ENCODE measurements at places on chromosomes 16 and 17.

GRCh38 chr17:10649602-10650001 is 7.5 kb downstream of the MYH3 start:
- no peak for DNase-seq

DNA sequence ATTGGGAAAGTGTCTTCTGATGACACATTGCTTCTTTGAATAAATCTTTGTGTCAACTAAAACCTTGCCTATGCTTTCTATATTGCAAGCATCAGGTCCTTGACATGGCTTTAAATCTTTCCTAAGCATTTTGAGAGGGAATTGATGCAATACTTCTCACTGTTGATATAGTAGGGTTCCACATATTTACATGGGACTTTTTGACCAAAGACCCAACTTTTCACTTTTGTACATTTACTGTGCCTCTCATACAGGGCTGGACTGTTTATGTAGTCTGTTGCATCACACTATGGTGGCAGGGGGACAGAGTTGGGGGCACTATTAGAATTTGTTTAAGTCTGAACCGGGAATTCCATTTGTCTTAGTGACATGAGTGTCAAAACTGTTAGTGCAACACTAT is 308.5 kb upstream of the TBX2 start:
- no peak for DNase-seq

DNA sequence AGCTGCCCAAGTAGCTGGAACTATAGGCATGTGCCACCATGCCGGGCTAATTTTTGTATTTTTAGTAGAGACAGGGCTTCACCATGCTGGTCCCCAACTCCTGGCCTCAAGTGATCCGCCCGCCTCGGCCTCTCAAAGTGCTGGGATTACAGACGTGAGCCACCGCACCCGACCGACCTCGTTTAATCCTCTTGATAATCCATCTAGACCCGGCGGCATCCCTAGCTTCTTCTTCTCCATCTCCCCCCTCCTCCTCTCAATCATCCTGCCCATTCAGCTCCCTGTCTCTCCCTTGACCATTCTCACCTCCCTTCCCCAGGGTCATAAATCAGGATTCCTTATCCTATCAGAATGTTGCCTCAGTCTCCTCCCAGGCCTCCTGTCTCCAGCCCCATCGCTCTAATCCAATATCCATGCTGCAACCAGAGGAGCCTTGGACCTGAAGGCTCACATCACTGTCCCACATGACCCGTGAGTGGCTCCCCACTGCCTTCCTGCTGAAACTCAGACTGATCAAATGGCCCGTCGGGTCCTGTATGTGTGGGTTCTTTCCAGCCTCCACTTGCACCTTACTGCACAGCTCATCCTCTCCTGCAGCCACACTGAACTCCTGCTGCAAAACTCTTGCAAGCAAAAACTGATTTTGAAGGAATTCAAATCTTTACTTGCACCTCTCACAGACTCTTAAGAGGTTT is 74.1 kb upstream of the CDH5 start:
- DNase-seq = no peak

DNA sequence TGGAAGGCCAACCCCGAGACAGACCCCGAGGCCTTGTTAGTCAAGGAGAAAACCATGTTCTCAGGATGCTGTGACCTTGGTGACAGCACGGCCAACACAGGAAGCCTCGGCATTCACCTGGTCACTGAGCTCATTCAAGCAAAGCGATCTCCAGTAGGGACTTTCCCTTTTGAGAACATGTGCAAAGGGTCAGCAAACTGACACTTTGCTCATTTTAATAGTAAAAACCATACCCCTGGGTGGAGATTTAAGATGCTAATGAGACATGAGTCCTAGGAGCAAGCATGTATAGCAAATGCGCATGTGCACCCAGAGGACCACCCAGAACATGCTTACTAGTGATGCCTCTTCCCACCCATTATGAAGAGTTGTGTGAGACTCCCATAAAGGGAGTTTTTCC is 5.7 kb upstream of the SULT1A2 start:
- no peak for DNase-seq

DNA sequence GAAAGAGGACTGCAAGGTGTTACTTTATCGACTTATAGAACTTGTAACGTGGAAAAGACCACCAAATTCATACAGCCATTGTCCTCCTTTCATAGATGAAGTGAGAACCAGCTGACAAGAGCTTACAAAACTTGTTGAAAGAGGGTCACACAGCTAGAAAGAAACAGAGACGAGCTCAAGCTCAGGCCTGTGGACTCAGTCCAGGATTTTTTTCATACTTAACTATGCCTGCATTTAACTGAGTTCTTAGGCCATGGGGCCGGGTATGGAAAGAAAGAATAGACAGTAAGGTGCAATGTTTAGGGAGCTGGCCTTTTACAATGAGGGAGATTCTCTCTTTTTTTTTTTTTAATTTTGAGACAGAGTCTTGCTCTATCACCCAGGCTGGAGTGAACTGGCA is 106.1 kb downstream of the ADAMTS18 start:
- no peak for DNase-seq

DNA sequence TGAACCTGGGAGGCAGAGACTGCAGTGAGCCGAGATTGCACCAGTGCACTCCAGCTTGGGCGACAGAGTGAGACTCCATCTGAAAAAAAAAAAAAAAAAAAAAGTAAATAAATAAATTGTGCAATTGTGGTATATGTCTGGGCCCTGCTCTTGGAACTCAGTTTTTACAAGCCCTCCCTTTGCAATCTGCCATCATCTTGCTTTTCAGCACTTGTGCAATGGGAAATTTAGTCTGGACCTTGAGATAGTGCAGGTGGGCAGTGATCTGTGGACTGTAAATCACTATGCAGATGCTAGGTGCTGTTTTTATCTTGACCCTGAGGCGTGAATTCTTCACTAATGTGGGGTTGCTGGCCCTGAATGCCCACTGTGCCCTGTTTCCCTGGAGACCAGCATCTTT is 6.5 kb upstream of the RAP1GAP2 start:
- no peak for DNase-seq

DNA sequence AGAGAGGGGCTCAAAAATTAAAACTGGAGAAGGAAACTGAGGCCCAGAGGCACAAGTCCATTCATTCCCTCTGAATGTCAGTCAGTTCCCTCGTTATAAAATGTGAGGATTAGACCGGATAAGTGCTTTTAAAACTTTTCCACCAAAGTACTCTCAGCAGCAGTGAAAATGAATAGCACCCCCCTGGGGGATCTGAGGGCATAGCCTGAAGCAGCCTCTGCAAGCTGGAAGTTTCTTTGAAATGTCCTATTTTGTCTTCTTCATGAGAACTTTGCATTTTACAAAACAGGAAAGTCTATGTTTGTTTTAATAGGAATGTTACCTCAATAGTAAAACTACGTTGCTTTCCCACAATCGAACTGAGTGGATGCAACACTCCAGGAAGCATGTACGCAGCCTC is 273.0 kb downstream of the CEP112 start:
- no peak for DNase-seq

DNA sequence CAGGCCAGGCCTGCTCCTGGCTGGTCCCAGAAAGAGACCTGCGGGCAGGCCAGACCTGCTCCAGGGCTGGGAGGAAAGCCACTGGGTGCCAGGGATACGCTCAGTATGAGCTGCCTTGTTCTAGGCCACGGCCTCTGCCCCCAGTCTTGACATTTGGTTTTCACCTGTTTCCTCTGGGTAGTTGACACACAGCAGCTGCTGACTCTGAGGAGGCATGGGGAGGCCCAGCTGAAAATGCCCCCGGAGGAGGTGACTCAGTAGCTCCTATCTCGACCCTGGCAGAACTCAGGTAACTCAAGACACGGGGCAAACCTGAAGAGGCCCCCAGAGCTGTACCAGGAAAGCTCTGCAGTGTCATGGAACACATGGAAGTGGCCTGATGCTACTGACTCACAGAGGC is 13.9 kb upstream of the ADGRG1 start:
- no peak for DNase-seq

GRCh38 chr17:50558941-50559614 is 1.4 kb upstream of the CACNA1G start:
- DNase-seq = no peak

DNA sequence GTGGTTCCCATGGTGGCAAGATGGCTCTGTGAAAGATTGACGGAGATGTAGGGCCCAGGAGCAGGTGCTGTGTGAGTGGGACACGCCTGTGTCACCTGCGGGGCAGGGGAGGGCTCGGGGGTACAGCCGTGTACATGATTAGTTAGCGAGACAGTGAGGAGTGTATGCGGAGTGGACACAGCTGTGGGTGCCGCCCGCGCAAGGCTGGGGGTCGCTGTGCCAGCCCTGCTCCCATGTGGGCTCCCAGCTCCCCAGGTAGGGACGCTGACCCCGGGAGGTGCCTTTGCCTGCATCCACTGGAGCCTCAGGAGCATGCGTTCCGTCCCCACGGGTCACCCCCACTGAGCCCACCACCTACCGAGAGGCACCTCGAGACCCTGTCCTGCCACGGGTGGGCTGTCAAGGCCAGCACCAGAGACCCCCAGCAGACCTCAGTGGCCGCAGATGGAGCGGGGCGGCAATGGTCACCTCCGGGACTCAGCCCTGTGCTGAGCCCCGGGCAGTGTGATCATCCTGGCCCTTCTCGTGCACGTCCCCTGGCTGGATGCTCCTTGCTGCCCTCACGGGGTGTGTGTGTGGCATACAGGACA is 7.4 kb downstream of the CAPN15 start:
- no peak for DNase-seq

DNA sequence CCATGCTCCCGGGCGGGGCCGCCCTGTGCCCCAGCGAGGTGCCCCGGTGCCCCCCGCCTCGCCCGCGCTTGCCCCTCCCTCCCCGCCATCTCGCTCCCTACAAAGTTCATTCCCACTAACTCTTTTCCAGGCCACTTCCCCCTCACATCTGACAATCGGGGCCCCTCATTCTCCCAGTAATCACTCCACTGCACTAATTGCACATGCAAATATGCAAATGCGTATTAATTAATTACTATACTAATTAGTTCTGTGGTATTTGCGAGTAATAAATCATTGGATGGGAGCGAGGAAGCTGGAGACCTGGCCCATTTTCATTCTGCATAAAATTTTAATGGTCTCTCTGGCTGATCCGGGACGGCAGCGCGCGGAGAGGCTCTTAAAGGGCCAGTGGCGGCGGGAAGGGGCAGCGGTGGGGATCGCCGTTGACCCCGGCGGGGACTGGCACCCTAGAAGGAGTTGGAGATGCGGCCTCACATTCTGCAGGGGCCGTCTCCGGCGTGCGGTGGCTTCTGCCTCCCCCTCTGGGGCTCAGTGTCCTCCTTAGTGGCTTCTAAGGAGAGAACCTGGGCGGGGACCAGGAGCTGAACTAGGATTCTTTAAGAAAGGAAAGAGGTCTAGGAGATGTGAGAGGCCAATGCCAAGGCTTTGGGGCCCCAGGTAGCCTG is 8.4 kb upstream of the PPP1R1B start:
- no peak for DNase-seq

DNA sequence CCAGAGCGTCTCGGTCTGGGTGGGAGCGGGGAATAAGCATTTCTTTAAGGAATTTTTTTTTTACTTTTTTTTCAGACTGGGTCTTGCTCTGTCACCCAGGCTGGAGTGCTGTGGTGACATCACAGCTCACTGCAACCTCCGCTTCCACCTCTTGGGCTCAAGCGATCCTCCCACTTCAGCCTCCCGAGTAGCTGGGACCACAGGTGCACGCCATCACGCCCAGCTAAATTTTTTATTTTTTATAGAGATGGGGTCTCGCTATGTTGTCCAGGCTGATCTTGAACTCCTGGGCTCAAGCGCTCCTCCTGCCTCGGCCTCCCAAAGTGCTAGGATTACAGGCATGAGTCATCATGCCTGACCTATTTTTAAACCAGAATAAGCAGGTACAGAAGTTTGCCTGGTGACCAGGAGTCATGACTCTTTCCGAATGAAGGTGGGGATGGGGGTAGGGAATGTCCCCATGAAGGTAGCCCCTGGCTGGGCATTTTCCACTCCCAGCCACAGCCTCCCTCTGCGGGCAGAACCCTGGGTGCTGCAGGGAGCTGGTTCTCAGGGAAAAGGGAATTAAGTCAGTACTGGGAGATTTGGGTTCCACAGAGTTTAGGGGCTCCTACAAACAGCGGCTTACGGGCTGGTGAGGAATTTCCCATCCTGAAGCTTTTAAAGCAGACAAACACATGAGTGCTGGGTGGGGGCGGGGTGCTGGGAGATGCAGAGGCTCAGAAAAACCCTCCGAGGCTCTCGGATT is 48.3 kb downstream of the TBC1D16 start:
- no peak for DNase-seq
